Frontal cortex (tissue), 4 donors: ENCODE measurements at places on chromosomes 6 and 20. TPM values are rescaled to one million over a fixed set of nuclear protein-coding genes. Genes with fewer than 3 reads are reported as not detected.

The TGM3 gene
- not detected for total RNA-seq

GRCh38 chr6:131789219-131789618 is 18.6 kb upstream of the ENPP1 start:
- DNase-seq: no peak

- DNase-seq: no peak
Observed at GRCh38 chr6:166029506-166029905, 138.1 kb downstream of the TBXT start.

DNA sequence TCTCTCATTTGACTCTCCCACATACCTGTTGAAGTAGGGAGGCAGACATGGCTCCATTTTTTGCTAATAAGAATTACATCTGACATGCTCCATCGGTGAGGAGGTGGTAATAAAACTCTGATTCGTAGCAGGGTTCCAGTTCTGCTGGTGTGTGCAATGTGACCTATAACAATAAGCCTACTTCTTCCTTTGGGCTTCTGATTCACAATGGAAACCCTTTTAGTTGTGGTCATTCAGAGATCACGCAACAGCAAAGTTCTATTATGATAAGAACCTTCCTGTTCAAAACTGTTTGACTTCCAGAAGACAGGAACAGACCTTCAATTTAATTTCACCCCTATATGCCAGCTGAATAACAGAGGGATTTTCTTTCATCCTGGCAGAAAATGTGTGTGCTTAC is 31.4 kb upstream of the GSTA4 start:
- no peak for DNase-seq

The RNF39 gene
- not detected for total RNA-seq

- no peak for DNase-seq
Observed at GRCh38 chr6:143135797-143136561, 75.3 kb downstream of the AIG1 start.

The OVOL2 gene
- total RNA-seq: 0.41 TPM

DNA sequence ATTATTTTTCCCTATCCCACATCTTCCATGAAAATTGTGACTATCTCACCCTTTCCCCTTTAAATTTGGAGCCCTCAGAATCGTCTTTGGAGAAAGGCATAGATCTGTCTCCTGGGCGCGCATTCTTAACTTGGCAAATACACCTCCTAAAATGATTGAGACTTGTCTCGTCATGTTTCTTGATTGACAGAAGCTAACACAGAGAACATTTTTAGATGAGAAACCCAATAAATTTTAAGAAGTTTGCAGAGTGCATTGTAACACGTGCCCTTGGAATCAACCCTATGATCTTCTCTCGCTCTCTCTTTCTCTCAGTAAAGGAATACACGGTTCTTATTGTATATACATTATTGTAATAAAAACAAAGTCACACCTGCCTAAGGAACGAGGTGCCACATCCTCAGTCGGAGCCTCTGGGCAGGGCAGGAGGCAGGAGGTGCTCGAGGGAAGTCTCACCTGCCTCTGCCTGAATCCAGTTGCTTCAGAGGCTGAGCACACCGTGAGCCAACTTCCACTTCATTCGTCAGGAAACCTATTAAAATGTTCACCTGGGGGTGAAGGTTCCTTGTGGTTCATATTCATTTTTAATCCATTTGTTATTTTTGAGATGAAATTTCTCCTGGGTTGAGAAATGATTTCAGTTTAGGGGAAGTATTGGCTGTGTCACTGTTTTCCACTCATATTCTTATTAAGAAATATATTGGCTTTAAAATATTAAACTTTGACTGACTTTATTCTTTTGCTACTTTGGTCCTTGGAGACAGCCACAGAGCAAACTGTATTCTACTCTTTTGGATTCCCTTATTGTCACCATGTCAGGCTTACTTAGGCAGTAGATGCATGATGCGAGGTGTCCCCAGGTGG is 90.5 kb upstream of the THBS2 start:
- no peak for DNase-seq

GRCh38 chr6:63789699-63790098 is 154.1 kb downstream of the PHF3 start:
- DNase-seq: no peak

The DCDC2 gene
- 2.4 TPM for total RNA-seq

DNA sequence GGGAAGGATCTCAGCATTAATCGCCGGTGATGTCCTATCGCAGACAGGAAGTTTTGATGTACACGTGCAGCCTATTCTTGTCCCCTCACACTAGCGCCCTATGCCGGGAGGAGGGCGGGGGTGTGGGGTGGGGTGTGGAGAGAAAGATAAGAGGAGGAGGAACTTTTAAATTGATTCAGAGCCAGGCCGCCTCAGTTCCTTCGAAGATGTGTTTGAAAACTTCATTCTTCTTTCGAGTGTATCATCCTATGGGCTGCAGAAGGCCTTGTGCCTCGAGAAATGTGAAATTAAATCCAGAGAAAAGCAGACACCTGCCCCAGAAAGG is 2.5 kb upstream of the POU3F2 start:
- DNase-seq: no peak

The SIRPB1 gene
- 0.41 TPM for total RNA-seq

DNA sequence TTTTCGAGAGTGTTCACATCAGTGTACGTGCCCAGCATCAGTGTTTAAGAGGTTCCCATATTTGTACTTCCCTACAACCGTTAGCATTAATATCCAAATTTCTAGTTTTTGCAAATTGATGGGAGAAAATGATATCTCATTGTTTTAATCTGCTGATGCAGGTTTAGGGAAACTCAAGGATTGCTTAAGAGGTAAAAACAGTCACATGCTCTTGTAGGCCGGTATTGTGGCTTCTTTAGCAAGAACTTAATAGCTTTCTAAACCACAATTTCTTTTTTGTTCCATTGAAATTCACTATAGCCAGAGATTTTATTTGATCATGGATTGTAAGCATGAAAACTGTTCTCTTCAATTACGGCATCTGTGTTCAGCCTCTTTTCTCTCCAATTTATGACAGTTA is 29.5 kb downstream of the BEND6 start:
- DNase-seq: no peak

GRCh38 chr6:79117752-79118151 is 39.7 kb upstream of the PHIP start:
- DNase-seq: no peak

The OR2B6 gene
- not detected for total RNA-seq

DNA sequence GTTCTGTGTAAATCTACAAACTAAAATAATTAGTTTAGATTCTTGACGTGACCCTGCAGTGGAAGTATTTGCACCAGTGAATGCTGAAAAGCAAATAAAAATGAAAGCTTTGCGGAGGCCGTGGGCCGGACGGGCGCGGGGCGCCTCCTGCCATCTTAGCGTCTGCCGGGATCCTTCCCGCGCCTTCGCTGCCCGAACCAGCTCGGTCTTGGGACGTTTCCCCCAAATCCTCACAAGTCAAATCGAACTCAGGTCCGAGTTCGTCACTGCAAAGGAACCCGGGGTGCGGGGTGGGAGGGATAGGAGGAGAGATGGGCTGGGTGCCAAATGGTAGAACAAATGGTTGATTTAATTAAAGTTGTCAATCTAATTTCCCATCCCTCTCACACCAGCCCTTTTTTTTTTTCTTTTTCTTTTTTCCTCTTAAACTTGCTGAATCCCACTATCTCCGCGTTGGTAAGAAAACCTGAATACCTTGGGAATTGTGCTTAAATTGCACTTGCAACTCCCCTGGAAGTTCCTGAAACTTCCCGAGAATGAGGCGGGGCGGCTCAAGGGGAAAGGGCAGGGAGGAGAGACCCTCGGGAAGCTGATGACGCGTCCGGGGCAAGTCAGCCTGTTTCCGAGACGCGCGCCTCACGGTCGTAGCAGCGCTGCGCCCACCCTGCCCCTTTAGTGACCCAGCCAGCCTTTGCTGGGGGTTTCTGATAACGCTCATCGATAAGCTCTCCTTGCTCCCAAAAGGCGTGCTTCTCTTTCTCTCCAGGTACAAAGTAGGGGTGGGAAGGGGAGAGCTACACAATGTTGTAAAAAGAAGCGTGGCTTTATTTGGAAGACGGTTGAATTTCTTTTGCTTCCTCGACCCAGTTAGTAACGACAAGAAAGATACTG is 1.8 kb downstream of the GJA1 start:
- peak; percentile 17 for DNase-seq

DNA sequence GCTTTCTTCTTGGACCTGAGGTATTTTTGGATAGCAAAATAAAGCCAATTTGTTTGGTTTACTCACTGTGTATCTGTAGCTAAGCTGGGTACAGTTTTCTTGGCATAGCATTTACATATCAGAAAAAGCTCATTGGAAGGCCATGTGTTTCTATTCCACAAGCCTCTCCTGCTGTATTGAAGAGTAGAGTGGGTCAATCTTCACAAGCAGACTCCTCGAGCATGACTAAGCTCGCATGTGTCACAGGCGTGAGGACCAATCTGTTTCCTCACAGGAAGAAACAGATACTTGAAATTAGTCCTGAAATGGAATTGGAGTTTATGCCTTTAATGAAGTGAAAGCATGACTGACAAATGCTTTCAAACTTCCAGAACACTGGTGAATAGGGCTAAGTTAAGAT is 1279.0 kb upstream of the MAP3K7 start:
- DNase-seq: no peak

DNA sequence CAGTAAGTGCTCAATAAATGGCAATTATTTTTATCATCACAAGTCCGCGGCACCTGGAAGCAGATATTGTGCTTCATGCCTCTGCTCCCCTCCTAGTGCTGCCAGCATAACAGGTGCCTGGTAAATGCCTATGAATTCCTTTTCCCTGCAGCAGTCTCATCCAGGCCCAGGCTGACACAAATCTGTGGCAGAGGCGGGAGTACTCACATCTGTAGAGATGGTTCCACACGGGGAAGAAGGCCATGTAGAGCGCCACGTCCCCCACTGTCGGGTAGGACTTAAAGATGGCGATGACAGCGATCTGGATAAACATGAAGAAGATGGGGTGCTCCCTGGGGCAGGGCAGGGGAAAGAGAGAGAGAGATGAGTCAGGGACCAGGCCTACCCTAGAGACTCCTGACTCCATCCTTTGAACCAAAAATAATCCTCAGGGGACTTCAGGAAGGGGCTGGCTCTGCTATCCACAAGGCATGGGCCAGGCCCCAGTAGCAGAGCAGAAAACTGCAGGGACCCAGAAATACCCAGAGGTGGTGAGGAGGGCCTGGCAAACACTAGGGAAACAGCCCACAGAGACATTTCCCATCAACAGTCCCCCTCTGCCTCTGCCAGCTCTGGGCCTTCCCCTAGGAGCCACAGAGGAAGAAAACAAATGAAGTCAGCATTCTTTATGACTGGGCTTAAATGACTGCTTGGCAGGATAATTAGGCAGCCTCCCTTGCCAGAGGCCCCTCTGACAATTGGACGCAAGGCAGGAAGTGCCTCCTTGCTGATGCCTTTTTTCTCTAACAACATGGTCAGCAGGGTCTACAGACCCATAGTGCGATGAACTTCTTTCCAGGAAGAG is 23.0 kb downstream of the MAP1LC3A start:
- DNase-seq: no peak

DNA sequence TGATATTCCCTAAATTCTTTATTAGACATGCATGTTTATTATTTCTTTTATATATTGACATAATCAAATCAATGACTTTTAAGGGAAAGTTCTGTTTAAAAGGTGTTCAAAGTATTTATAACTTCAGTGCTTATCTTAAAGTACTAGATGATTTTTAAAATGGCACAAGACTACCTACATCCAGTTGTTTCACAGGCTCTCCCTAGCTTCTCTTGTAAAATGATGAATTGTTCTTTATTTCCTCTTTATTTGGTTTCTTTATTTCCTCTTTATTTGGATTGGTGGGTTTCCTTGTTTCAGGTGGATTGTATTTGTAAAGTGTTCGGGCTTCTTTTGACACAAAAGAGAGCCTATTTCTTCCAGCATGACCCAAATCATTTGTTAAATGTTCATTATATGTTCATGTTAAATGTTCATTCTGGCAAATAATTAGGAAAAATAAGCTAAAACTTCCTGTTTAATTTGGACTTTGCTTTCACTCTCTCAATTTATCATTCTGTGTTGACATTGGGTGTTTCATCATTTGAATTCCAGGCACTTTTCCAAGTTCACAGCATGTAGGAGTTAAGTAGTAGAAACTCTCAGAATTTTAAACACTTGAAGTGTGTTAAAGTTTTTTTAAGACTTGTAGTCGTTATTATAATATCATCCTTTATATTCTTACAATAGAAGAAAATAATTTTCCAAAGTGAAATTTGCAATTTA is 24.6 kb downstream of the MLIP start:
- no peak for DNase-seq

- no peak for DNase-seq
Observed at GRCh38 chr6:16717275-16717942, 43.9 kb downstream of the ATXN1 start.

DNA sequence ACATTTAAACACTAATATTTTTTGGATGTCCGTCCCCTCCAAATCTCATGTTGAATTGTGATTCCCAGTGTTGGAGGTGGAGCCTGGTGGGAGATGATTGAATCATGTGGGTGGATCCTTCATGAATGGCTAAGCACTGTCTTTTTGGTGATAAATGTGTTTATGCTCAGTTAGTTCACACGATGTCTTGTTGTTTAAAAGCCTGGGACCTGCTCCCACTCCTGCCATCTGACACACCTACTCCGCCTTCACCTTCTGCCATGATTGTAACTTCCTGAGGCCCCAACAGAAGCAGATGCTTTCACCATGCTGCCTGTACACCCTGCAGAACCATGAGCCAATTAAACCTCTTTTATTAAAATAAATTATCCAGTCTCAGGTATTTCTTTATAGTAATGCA is 114.7 kb downstream of the TNFAIP3 start:
- DNase-seq: no peak

DNA sequence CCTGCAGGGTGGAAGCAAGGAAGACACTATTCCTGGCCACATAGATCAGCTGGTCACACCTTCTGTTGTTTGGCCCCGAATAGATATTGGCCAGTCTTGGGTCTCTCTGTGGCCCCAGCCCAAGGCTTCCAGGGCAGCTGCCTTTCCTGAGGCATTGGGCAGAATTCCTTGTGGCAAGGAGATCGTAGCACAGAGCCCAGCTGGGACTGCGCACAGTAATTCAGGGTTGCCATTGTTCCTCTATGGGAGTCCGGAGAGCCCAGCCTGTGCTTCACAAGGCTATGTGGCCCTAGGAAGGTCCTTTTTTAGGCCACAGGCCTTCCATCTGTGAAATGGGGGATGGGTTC is 6.9 kb downstream of the SGK2 start:
- DNase-seq: no peak

- no peak for DNase-seq
Observed at GRCh38 chr20:62357187-62357667, 9.9 kb downstream of the LAMA5 start.

The RSPH9 gene
- total RNA-seq: 6.1 TPM

The OPRM1 gene
- total RNA-seq: 1.2 TPM

DNA sequence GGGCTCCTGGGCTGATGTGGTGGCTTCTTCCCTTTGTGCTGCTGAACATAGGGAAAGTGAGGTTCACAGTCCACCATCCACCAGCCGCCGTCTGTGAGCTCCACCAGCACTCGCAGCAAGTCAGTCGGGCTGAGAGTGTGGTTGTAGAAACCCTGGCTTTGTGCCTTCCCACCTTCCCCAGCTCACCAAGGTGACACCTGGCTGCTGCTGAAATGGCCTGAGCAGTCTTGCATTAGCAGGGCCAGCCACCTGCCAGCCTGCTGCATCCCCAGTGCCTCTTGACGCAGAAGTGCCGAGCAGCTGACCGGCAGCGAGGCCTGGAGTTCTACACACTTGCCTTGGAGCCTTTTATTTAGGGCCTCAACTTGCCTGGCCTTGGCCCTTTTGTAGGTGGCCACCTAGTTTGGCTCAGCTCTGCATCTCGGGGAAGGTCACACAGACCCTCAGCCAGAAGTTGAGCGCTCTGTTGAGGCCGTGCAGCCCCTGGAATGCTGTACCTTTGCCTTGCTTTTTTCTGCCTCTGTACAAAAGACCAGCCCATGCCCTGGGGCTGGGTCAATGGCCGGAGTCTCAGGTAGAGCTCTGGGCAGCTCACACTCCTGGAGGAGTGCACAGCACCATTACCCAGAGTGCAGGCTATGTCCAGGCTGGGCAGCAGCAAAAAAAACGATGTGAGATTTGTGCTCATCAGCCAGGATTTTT is 76.5 kb downstream of the PTPN1 start:
- no peak for DNase-seq
